ENCODE measurements at places on chromosomes 6 and 20.

- DNase-seq: no peak
These were observed 903.4 kb upstream of the GJE1 start for GRCh38 chr6:141229296-141229695.

DNA sequence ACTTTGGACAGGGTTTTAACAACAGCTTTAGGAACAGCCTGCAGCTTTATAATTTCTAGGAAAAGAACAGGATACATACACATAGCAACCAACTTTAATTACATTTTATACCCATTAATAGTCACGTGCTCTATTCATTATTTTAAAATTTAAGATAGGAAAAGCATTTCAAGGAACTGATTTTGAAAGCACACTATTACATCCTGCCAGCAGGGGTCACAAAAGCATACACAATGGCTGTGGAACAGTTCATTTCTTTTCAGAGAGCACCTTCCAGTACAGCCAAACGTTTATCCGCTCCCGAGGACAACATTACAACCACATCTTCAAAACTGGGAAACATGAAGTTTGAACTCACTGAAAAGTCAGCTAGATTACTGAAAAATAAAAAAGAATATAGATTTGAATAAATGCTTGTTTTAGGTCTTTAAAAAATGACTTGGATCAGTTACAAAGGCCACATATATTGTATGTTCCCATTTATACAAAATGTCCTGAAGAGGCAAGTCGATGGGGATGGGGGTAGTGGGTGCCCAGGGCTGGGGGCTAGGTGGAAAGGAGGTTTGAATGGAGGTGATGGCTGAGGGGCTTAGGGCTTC lies 104.6 kb upstream of the EXOC2 start:
- peak; percentile 89 for DNase-seq

DNA sequence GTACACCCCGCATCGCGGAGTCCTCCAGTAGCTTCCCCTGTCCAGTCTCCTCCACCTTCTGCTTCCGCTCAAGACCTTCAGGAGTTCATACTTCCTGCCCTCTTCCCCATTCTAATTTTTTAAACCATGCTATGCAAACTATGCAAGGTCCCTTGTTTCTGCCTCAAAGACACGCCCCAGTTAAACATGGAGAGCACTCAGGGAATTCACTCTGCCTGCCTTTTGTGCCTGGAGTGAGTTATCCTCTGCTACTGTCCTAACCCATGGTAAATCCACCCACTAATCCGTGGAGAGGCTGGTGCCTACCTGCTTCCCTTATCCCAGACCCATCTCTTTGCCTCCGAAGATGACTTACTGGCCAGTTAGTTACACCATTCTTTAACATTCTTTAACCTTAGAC lies 473.7 kb upstream of the JARID2 start:
- no peak for DNase-seq

DNA sequence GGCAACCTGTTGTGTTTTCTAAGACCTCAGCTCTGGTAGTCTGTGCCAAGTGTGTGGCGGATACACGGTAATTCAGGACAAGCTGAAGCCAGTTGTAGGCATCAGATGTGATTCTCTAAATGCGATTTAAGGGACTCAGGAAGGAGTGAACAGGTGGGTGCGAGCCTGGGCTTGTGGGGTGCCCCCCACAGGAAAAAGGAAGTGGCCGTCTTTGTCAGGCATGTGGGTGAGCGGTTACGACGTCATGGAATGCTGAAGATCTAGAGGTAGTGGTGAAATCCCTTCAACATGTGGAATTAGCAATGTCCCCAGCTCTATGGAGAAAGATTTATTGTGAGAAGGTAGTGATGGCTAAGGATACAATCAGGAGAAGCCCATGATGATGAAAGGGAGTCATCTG lies 95.1 kb upstream of the EXOC2 start:
- no peak for DNase-seq

DNA sequence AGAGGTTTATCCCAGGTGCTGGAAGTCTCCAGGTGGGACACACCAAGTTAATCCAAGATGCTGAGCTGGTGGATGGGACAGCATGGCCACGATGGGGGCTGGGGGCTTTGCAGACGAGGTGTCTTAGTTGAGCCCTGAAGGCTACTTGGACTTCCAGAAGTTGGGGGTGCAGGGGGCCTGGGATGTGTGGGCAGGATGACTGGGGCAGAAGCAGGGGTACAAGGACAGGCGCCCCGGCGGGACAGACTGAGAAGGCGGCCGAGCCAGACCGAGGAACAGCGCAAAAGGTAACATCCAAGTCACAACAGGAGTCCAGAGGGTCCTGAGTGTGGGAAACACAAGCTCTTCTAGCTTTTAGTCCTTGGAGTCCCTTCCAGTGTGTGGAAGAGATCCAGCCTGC lies 23.8 kb downstream of the RAMACL start:
- no peak for DNase-seq

DNA sequence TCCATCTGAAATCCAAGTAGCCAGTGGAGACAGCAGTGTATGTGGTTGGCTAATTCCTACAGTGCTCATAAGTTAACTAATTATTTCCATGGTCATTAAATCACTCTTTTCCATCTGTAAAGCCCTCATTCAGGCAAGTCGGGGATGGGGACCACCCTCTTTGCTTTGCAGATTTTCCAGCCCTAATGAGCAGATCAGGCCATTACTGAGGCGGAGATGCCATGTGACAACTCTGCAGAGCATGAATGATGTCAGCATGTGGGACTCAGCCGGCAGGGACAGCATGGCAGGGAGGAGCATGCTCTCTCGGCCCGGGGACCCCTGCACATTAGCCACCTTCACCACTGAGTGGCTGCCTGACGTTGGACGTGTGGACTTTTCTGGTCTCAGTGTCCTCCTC lies 623.3 kb upstream of the CDH4 start:
- no peak for DNase-seq

DNA sequence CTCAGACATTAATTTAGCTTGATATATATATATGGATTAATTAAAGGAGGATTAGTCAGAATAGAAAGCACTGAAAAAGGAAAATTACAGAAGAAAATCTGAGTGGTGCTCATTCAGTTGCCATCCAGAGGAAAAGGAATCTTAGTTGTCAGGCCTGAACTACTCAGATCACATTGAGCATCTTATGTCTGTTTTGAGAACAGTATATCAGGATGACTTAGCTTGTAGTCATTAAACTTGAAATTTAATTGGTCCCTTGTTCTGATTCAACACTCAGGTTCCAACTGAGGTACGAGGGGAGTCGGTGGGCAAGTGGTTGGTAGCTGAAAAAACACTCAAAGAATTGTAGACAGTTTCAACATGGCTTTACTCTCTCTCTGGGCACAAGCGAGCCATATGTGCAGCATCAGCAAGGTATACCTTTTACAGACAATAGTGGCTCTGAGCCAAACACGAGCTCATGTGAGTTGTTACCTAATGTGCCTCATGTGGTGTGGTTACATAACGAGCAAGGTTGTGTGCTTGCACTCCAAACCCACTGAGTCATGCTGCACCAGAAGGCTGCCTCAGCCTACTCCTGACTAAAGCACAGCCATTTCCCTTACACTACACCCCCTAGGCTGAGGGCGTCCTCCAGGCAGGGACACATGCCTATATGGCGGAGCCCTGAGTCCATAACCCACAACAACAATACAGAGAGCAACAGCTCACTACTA lies 73.0 kb upstream of the HMGN3 start:
- DNase-seq: no peak

- no peak for DNase-seq
These were observed 275 bp upstream of the MAVS start for GRCh38 chr20:3846378-3846739.

DNA sequence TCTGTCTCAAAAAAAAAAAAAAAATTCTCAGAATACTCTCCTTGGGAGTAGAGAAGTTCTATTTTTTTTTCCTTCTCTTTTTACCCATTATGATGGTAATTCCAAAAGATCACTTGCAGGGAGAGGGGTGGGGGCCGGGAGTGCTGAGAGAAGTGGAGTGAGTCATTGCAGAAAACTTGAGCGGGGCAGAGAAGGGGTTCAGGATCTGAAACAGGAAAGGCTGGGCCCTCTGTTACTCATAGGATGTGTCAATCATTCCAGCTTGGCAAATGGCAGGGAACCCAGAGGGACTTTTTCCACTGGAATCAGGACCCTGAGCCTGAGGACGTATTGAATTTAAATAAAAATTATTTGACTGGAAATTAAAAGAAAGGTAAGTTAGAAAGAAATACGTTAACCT lies 111.4 kb upstream of the ARMC2 start:
- peak; percentile 93 for DNase-seq

DNA sequence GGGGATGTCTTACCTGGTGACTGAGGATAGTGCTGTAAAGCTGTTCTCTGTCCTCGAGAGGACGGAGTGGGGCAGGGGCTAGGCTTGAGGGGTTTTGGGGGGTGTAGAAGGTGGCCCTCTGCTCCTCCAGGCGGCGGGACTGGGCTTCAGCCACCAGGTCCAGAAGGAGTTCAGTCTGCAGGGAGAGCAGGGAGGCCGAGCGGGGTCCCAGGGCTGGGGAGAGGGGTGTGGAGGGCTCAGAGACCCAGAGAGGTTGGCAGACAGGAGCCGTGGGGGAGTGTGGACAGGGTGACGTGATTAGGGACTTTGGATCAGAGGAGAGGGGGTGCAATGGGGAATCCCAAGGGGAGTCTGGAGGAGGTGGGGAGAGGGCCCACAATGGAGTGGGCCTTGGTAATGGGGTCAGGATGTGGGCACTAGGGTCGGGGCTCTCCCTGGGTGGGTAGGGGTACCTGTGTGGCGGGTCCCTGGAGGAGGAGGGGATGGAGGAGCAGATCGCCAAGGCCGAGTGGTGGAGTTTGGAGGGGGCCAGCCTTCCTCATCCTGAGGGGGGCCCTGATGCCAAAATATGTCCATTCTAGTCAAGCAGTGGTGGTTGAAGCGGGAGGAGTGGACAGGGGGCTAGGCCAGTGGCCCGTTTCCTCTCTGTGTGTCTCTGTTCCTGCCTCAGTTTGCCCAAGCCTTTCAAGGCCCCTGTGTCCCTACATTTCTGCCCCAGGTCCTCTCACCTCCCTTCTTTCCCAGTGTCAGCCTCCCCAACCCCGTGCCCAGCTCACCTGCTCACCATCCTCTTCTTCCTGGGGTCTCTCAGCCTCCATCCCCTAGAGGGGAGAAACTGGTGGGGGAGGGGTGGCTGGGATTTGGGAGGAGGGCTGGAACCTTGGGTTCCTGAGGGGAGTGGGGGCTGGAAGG lies 491 bp downstream of the GPSM3 start:
- DNase-seq: no peak

DNA sequence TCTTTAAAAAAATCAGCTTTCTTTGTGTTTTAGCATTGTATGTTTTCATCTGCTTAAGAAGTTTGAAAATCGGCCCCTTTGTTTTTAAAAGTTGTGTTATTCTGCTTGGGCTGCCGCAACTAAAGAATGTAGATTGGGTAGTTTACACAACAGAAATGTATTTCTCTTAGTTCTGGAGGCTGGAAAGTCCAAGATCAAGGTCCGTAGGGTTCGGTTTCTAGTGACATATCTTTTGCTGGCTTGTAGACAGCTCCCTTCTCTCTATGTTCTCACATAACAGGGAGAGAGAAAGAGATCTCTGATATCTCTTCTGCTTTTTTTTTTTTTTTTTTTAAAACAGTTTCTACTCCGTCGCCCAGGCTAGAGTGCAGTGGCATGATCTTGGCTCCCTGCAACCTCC lies 138.6 kb downstream of the TBC1D7 start:
- DNase-seq: no peak

GRCh38 chr20:29301624-29302259 lies 1955.7 kb upstream of the DEFB115 start:
- DNase-seq: no peak

GRCh38 chr20:689348-689747 lies 13.7 kb upstream of the SCRT2 start:
- DNase-seq: no peak

DNA sequence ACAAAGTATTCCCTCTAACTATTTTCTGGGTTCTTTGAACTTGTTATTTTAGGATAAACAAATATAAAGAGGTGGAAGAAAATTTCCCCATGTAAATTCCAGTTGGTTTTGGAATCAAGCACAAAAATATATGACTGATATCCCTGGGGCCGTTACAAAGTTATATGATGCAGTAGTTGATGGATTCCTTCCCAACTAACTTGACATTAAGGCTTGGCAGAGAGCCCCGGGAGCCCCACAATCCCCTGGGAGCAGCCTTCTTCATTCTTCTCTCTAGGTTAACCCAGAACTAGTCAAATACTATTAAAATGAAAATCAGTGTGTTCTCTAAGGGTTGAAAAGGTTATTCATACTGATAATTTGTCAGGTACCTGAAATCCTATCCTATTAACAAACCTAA lies 508.9 kb upstream of the SOX4 start:
- DNase-seq: peak; percentile 16

GRCh38 chr6:63985223-63985622 lies 349.6 kb downstream of the PHF3 start:
- DNase-seq: no peak

GRCh38 chr6:43254138-43254817 lies 11.0 kb downstream of the TTBK1 start:
- peak; percentile 23 for DNase-seq

- no peak for DNase-seq
These were observed 203.3 kb upstream of the IMPG1 start for GRCh38 chr6:76275746-76276145.

DNA sequence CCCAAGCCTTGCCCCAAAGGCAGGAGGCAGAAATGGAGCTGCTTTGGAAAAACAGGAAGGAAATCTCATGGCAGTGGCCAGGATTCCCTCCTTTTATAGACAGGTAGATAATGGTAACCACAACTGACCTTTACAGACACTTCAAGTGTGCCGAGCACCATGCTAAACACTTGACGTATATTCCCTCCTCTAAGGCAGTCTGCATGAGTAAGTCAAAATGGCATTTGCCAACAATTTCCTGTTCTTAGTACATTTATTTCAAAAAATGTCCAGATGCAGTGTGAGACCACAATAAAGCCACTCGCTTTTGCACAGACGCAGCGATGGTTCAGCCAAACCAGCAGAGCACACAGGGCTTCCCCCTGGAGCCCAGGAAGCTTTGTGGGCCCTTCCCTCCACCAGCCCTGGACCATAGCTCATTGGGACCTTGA lies 16.5 kb upstream of the GPR6 start:
- peak; percentile 20 for DNase-seq

DNA sequence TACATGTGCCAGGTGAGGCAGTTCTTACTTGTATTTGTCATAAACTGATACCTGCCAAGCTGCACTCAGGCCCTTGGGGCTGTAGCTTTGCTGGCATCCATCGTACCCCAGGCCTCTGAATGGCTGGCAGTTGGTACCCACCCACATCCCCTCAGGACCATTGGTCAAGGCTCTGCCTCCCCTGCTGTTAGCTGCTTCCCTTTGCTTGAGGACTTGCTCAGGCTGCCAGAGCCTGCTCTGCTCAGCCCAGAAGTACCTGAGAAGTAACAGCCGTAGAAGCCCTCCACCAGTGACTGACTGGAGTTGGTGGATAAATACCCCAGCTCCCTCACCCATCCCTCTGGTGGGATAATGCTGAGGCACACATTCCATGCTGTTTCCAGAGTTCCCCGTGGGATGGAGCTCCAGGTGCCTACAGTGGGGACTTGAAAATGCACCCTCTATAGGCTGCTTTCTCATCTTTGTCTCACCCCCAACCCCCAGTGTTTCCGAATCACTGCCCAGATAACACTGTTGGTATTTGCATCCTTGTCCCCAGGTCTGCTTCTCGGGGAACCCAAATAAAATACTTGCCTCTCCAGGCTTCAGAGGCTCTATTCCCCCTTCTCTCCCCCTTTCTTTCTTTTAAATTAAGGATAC lies 7.3 kb downstream of the EBF4 start:
- no peak for DNase-seq

GRCh38 chr20:9342651-9343050 lies 171.7 kb upstream of the LAMP5 start:
- no peak for DNase-seq

- DNase-seq: no peak
These were observed 4.8 kb upstream of the DHX35 start for GRCh38 chr20:38957235-38957876.
